ENCODE measurements at places on chromosomes 12 and 14.

DNA sequence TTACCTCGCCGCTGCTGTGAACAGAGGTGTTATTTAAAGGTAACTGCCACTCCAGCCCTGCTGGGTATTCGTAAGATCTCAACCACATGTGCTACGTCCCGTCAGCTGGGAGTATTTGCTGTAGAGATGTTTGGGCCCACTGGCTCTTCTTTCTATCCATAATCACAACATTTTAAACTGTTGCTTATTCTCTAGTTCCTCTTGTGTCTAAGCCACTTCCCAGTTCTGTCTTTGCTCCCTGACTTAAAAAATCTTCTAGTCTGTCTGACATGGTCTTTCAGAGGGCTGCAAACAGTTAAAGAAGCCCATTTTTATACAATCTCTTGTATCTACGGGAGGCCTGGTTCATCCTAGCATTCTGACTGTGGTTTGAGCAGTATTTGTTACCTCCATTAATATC lies 33.2 kb upstream of the HELB start:
- no peak for DNase-seq

DNA sequence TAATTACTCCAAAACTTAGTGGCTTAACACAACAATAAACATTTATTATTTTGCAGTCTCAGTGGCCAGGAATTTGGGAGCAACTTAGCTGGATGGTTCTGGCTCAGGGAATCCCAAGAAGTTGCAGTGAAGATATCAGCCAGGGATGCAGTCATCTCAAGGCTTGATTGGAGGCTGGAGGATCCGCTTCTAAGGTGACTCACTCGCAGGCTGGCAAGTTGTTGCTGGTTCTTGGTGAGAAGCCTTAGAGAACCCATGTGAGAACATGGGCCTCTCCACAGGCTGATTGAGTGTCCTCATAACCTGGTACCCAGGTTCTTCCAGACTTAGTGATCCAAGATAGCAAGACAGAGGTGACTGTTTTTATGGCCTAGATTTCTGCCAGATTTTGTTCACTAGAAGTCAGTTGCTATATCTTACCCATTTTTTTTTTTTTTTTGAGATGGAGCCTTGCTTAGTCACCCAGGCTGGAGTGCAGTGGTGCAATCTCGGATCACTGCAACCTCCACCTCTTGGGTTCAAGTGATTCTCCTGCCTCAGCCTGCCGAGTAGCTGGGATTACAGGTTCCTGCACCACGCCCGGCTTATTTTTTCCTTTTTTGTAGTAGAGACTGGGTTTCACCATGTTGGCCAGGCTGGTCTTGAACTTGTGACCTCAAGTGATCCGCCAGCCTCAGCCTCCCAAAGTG lies 32.5 kb downstream of the BRMS1L start:
- peak; percentile 31 for DNase-seq

DNA sequence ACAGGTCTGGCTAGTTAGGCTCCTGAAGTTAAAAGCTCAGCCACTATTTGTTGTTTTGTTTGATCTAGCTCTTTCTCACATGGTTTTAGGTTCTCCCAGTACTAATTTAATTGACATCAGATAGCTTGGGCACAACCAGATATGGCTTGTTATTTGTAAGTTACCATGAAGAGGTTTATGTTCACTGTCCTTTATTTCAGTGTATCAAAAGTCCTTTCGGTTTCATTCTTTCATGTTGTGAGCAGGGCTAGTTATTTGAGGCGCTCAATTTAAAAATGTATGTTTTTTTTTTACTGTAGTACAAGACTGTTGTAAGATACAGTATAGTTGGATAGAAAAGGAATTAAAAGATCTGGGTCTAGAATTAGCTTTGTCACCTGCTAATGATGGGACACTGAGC lies 7.0 kb downstream of the GPX2 start:
- DNase-seq: no peak

DNA sequence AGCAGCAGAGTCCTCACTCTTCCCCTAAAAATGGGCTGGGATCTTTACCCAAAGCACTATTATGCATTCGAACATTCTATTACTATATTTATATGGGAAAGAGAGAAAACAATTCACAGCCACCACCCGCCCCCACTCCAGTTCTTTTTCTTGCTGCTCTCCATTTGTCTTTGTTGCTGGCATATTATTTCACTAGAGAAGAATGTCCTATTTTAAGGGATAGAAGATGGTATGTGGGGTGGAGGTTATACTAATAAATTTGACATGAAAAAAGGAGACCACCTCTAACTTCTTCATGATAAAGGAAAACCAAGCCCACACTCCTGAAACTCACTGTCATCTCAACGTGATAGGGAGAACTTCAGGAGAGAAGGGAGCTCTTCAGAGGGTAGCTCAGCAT lies 28.5 kb upstream of the NTF3 start:
- no peak for DNase-seq

DNA sequence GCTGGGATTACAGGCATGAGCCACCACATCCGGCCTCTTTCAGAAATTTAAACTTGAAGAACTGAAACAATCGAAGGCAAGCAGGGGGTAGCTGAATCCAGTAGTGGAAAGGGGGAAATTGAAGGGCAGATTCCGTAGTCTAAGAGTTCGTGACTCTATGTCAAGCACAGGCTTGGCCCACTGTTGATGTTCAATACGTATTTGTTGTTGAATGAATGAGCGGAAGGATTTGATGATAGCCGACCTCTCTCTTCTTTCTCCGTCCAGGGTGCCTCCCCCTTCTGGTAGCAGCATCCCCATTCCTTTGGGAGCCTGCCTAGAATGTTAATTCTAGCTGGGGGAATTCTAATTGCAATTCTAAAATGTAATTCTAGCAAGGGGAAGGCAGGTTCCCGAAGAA lies 59.8 kb upstream of the MED13L start:
- DNase-seq: no peak

GRCh38 chr14:31071151-31071550 lies 45.0 kb upstream of the STRN3 start:
- no peak for DNase-seq

DNA sequence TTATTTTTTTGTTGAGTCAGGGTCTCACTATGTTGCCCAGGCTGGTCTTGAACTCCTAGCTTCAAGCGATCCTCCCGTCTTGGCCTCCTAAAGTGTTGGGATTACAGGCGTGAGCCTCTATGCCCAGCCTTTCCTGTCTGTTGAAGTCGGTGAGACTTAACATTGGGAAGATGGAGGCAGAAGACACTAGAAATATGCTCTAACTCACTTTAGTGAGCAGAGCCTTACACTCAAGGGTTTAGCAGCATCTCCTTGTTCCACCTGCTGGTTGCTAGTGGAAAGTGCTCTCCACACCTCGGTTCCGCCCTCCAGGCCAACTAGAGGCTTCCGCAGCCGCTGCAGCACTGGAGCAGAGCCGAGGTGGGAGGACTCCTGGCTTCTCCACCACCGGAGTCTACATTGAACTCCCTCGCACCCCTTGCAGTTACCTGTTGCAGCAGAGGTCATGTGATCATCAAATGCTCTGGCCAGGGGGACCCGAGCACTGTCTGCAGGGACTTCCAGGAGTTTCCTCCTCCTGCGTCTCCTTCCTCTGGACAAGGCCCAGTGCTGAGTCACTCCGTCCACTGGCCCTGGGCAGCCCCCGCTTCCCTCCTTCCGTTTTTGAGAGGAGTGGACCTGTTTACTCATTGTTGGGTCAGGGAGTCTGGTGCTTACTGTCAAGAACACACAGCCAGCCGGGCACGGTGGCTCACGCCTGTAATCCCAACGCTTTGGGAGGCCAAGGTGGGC lies 9.4 kb upstream of the HVCN1 start:
- peak; percentile 80 for DNase-seq

DNA sequence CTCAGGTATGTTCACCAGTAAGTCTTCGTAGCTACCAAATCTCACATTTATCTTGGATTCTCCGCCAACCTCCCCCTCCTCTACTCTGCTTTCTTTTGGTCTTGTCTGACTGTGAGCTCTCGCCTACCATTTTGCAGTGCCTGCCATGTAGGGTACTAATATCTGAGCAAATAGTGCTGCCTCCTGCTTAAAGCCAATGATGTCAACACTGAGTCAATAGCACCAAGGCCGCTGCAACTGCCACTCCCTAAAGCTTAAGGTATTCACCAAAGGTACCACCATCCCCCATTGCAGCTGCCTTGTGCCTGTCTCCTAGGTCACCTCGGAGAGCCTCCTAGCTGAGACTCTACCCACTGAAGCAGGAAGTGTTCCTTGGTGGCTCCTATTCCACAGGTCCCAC lies 114.8 kb upstream of the FUT8 start:
- DNase-seq: no peak

Measured in Daoy (cell line).